Coronary artery (tissue), 2 donors: ENCODE measurements at places on chromosomes 11 and 22.
A peak's percentile ranks its signal among the peaks of the same experiment; 100 is the strongest.

DNA sequence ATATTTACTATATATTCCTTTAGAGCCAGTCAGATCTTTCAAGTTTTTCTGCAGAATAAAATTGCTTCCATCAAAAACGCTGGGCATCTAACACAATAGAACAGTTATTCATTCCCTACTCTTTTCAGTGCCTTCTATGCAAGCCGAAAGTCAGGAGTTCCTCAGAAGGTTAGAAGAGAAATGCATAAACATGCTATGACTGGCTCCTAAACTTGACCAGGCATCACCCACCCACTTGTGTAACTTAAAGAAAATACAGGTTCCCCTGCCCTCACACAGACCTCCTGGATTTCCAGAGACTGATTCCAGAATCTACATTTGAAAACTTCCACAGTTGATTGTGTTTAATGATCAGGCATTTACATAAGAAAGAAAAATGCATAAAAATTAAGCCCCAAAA is 19.3 kb upstream of the ARHGAP32 start:
- no peak for DNase-seq

DNA sequence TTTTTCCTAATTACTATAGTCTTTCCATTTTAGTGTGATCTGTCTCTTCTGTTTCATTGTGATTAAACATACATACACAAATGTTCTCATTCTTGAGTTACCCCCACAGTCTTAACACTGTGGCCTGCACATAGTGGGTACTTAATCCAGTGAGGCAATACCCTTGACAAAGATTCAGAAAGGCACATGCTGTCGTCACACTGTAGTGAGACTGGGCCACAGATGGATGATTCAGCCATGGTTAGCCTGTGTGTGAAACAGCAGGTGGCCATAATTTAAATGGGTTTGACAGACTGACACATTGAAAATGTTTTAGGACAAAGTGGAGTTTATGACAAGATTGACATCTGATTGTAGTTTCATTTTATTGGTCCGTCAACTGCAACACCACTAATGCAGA is 313.1 kb downstream of the C11orf87 start:
- no peak for DNase-seq

GRCh38 chr11:18633256-18634139 is 644 bp downstream of the SPTY2D1 start:
- no peak for DNase-seq

GRCh38 chr11:122983438-122984185 is 2.0 kb upstream of the BSX start:
- no peak for DNase-seq

GRCh38 chr11:101867951-101868350 is 46.9 kb upstream of the CEP126 start:
- no peak for DNase-seq

DNA sequence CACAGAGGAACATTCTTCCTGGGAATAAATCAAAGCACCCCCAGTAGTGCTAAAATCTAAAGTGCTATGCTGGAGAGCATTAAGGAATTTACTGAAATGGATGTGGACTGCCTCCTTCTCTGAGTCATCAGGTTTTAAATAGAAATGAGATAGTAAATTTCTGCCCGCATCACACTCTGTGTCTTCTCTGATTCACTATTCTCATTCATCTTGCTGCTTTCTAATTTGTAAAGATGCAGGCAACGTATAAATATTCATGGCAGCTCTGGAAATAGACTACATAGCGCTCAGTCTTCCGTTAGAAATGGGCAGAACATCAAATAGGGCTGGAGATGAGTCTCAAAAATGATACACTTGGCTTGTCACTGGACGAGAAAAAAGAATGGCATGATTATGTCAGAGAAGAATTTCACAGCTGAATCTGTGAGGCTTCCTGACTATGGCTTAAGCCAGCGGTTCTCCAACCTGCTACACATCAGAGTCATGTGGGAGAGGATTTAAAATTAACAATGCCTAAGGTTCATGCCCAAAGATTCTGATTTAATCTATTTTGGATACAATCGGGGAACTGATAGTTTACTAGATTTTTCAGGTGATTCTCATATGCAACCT is 178.2 kb downstream of the LRRC4C start:
- DNase-seq = no peak

DNA sequence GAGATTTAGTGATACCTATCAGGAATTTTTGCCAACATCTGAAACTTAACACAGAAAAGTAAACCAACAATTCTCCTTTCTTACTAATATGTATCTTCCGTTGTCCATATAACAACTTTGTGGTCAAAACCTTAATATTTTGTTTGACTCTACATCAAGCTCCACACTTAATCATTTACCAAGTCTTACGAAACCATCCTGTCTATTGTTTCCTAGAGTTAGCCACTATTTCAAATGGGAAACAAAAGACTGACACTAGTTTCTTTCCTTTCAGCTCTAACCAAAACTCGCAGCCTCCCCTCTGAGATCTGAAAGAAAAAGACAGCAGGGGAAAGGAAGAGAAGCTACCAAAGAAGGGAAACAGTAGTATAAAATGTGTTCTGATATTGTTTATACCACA is 26.5 kb upstream of the PRDM10 start:
- DNase-seq = no peak

- DNase-seq = peak; percentile 36
Observed at GRCh38 chr11:45652781-45653180, 12.6 kb downstream of the CHST1 start.

- DNase-seq = no peak
Observed at GRCh38 chr11:43360361-43361032, 1.8 kb downstream of the TTC17 start.

DNA sequence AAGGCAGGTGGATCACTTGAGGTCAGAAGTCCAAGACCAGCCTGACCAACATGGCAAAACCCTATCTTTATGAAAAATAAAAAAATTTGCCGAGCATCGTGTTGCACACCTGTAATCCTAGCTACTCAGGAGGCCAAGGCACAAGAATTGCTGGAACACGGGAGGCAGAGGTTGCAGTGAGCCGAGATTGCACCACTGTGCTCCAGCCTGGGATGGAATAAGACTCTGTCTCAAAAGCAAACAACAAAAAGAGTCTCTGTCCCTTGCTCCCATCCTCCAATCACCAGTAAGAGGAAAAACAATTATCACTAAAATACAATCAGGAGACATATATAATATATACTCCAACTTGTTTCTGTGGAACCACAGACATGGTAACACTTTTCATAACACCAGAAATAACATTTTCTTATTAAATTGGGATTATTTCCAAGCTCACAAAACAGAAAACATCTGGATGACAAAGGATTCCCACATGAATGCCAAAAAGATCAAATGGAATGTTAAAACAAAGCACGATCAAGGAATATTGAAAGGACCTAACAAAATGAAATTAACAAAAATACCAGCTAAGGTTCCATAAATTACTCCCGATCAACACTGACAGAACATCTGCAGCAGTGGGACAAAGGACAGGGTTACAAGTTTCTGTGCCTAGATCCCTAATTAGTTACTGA is 15.2 kb downstream of the FCHSD2 start:
- no peak for DNase-seq

GRCh38 chr11:134543241-134543640 is 131.2 kb upstream of the B3GAT1 start:
- DNase-seq = peak; percentile 53

DNA sequence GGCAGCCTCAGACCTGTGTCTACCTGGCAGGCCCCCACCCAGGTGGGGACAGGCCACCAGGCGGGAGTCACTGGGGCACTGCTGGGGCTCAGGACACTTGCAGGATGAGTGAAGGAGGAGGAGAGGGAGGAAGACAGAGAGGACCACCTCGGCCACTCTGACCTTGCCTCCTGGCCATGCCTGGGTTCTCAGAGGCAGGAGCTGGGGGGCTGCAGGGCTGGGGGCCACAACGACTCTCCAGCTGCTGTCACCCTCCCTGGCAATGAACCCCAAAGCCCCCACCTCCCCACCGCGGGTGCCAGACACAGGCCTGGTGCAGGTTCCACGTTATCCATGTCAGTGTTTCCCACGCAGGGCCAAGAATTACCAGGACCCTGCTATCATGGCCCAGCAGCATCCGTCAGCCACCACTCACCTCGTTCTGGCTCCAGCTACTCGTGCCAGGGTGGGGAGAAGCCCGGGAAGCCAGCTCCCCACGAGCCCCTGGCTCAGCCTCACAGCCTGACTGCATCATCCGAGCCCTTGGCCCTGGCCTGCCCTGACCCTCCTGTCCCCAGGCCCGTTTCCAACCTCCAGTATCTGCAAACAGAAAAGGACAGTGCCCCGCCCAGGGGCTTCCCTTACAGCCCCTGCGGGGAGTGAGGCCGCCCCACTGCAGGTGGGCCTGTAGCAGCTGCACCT is 62.4 kb downstream of the BRD1 start:
- DNase-seq = peak; percentile 50
